ENCODE measurements at places on chromosomes 5 and 9. TPM values are rescaled to one million over a fixed set of nuclear protein-coding genes. Genes with fewer than 3 reads are reported as not detected.

Gene BTNL8
- total RNA-seq = not detected

Gene PDLIM7
- 6.5 TPM for total RNA-seq

- DNase-seq = no peak
Measured at GRCh38 chr5:31768784-31769183, 129.9 kb downstream of the PDZD2 start.

GRCh38 chr5:72467461-72467860, 39.7 kb downstream of the ZNF366 start:
- no peak for DNase-seq

GRCh38 chr5:154236011-154236410, 45.5 kb downstream of the GALNT10 start:
- no peak for DNase-seq

DNA sequence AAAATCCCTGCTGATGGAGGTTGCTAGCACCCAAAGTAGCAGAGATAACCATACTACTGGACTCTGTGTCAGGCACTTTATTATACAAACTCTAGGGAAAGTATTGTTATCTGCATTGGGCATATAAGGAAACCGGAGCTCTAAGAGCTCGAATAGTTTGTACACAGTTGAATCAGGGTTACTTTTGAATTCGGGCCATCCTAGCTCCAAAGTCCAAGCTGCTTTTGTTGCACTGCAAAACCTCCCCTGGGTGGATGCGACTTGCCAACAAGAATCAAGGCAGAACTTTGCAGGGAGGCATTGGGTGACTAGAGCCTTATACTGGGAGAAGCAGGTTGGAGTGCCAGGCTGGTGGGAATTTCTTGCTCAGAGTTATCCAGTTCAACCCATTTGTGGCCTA, 435.1 kb downstream of the SPATA31D1 start:
- DNase-seq = no peak

- peak; percentile 7 for DNase-seq
Measured at GRCh38 chr9:21455320-21455719, 15.1 kb downstream of the IFNA1 start.

DNA sequence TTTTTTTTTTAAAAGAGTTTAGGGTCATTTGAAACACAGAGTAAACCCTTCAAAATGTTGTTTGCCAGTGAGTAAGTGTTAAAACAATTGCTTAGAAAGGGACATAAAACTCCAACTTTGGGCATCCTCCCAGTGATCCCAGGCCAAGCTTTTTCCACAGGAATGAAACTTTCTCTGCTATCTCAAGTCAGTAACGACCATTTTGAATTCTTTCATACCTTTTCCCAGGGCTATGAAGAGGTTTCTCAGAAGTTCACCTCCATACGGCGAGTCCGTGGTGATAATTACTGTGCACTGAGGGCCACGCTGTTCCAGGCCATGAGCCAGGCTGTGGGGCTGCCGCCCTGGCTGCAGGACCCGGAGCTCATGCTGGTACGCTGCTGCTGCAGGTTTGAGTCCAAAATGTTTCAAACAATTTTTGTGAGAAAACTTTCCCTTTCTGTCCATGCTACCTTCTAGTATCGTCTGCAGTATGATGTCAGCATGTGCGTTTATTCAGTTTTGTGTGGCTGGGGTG, 16.8 kb downstream of the OTULIN start:
- DNase-seq = no peak

DNA sequence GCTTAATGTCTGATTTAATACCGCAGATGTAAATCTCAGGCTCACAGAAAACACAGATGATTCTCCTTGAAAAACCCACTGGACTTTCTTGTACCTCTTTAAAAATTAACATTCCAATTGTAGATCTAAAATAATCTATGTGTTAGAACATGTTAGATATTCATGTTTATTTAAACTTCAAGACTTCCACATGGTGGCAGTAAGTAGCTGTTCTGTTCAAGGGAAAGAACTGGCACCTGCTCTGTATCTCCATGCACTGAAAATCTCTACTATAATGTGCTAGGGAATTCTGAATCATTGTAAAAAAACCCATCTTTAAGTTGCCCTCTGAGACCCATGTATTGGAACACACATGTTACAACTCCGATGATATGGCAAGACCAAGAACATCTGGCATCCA, 366.9 kb downstream of the DMRTA1 start:
- DNase-seq = peak; percentile 18

DNA sequence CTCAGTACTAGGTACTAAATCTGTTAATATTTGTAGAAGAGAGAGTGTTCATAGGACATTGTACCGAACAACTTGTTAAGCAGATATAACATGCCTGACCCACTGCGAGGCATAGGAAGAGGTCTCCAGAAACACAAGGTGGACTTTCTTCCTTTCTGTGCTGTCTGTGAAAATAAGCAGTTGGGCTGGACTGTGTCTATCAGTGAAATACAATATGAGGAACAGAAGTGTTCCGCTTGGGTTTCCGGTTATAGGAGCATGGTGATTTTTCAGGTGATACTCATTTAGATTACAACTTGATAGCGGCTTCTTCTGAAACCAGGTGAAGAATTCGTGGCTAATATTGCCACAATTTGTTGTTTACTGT, 60.9 kb upstream of the TLR4 start:
- DNase-seq = no peak

DNA sequence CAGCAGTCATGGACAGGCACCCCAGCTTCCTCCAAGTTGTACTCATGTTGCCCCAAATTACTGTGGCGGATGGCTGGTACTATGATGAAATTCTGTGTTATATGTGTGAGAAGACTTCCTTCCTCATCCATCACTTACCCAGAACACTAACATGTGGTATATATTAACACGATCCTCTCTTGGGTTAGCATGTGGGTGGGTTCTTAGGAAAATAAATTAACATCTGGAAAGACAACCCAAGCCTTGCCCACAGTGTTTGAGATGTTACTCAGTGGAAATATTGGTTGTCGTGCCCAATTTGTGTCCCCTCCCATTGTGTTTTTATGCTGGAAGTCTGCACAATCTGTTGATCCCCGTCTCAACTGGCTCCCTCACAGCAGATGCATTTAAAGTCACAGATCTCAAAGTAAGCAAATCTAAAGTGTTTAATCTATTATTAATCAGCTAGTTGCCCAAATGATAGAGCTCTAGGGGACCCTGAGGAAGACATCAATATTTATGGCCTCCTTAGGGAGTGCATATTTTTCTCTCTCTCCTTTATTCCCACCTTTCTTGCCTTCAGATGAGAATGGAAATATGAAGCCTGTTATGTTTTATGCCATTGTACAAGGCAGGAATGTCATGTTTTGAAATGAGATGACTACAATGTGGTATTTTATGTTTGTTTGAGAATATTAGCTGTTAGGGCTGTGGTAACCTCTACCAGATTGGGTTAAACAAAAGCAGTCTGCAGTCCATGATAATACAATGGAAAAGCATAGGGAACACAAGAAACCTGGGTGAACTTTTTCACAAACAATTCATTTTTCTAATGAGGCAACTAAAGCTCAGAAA, 93.9 kb downstream of the GRIA1 start:
- no peak for DNase-seq

- DNase-seq = no peak
Measured at GRCh38 chr5:180159756-180160155, 49.3 kb downstream of the RASGEF1C start.

Data from frontal cortex (tissue), 4 donors.